ENCODE measurements at places on chromosomes 1 and 21. TPM values are rescaled to one million over a fixed set of nuclear protein-coding genes. Genes with fewer than 3 reads are reported as not detected.

- no peak for DNase-seq
These were observed 38.8 kb downstream of the DIPK1A start for GRCh38 chr1:92922356-92923035.

The USP21 gene
- 12.0 TPM for total RNA-seq

GRCh38 chr1:14946011-14946359 lies 207.6 kb upstream of the TMEM51 start:
- DNase-seq = no peak

DNA sequence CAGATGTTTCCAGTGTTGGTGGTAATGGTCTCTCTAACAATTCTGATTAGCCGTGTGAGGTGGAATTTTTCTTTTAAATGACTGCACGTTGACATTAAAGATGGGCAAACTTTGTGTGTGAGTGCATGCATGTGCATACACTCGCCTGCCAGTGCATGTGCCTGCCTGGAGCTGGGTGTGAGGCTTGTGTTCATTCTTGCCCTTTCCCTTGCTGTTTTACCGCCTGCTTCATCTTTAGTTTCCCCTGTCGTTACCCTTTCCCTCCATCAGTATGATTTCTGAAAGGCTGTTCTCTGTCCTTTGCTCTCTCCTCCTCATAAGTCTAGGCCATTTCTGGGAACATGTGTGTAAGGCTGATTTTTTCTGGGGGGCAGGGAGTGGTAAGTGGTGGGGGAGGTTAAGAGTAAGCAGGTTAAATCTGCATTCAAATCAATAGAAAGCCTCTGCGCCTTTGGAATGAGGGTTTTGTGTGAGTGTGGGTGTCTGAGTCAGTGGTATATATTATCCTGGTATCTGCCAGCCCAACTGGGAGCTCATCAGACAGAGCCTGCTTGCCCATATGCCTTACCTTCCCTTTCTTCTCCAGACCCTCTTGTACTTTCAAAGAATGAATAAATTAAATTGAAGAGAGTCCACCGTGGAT lies 112.5 kb downstream of the PBX1 start:
- no peak for DNase-seq

DNA sequence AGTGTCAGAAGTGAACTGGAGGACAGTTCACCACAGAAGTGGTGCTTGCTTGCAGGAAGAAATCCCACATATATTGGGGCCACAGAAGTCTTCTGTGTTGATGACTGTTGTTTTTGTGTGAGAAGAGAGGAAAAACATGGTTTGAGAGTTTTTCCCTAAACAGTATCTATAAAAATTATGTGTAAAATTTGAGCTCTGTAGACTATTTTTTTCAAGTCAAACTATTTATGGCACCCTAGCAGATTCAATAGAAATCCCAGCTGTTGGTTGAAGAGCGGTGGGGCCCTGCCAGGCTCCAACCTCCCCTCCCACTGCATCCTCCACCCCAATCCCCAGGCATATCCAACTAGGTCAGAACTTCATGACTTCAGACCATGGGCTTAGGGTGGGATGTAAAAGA lies 61.6 kb downstream of the NTPCR start:
- DNase-seq = no peak

DNA sequence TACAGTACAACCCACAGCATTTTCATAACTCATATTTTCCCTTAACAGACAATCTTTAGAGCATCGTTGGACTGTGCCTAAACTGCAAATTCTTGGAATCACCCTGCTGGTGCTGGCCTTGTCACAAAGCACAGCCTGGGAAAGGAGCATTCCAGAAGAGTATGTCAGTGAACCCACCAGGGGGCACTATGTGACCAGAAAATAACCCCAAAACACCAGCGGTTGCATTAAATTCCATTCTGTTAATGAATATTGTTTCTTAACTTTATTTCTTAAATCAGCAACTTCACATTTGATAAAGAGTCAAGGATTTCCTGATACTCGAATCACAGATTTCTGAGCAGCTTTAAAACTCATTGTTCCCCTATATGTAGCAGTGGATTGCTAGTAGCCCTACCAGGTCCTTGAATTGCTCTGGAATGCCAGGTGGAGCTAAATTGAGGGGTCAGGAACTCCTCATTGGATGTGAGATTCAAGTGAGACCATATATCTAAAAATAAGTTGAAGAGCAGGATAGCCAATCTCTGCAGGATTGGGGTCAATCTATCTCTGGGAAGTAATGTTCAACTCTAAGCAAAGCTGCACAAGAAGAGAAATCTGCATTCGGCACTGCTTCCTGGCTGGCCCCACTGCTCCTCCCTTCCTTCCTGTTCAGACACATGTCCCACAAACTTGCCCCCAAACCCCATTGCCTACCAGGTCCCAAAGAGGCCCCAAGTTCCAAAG lies 12.7 kb upstream of the RAB4A start:
- peak; percentile 59 for DNase-seq

The CELA3B gene
- not detected for total RNA-seq

The C4BPA gene
- not detected for total RNA-seq

The CHI3L1 gene
- total RNA-seq = 0.37 TPM

- DNase-seq = peak; percentile 69
These were observed 696 bp downstream of the TGFB2 start for GRCh38 chr1:218345673-218346390.

- DNase-seq = no peak
These were observed 14.5 kb downstream of the PIK3R3 start for GRCh38 chr1:46117810-46118494.

DNA sequence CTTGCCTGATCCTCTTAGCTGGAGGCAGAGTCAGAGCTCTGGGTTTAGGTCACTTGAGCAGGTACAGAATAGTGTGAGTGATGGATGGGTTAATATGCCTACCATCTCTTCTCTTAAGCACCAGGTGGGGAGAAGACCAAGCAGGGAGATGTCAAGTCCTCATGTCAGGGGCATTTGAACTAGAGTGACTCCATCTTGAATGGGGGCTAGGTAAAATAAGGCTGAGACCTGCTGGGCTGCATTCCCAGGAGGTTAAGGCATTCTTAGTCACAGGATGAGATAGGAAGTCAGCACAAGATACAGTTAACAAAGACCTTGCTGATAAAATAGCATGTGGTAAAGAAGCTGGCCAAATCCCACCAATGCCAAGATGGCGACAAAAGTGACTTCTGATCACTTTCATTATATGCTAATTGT lies 77.4 kb upstream of the BTG3 start:
- DNase-seq = no peak

- peak; percentile 76 for DNase-seq
These were observed 2.0 kb downstream of the ADAMTS1 start for GRCh38 chr21:26842974-26843932.

DNA sequence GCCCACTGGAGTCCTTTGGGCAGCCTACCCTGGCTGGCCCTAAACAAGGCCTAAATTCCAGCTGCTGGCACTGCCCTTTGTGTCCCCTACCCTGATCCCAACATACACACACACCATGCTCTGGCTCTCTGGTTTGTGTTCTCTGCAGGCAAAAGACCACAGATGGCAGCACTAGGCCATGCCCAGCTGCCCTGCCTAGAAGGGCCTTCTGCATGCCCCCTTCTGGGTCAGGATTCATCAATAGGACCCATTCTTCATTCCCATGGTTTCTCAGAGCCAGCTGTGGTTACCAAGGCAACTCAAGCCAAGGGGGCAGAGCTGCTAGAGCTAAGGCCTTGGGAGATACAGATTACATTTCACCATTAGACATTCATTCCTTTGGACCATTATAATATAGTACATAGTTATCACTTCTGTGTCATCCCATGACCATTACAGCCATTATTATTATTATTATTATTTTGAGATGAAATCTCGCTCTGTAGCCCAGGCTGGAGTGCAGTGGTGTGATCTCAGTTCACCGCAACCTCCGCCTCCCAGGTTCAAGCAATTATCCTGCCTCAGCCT lies 17.5 kb downstream of the ASAP3 start:
- DNase-seq = no peak

The LAMTOR2 gene
- 74.1 TPM for total RNA-seq
